Cardiac ventricle fibroblast (primary cell): ENCODE measurements at places on chromosomes 5 and 9. TPM values are rescaled to one million over a fixed set of nuclear protein-coding genes. Genes with fewer than 3 reads are reported as not detected.

JAKMIP2 gene
- 0.05 and 0.25 TPM in 2 replicates for total RNA-seq

POU5F2 gene
- total RNA-seq: 0.34 and 0.75 TPM in 2 replicates

CARD9 gene
- total RNA-seq: 0.31 and 0.88 TPM in 2 replicates

SLC44A1 gene
- total RNA-seq: 102 and 108 TPM in 2 replicates

PCDHGA3 gene
- total RNA-seq: 5.1 and 8.1 TPM in 2 replicates

ENTREP1 gene
- 0.12 and 0.29 TPM in 2 replicates for total RNA-seq

WHRN gene
- 1.5 and 2.9 TPM in 2 replicates for total RNA-seq

ZBED3 gene
- 7.4 and 7.6 TPM in 2 replicates for total RNA-seq

MYMK gene
- total RNA-seq: not detected in 2 replicates

PCDHB13 gene
- total RNA-seq: 1.4 and 1.7 TPM in 2 replicates

INIP gene
- total RNA-seq: 12.1 and 26.7 TPM in 2 replicates

FOXD4 gene
- 0.12 TPM in 1 of 2 replicates, not detected in the other for total RNA-seq

UAP1L1 gene
- 6.0 and 9.9 TPM in 2 replicates for total RNA-seq

GRIN1 gene
- 0.29 TPM in 1 of 2 replicates, not detected in the other for total RNA-seq

ACER2 gene
- 9.5 and 10.5 TPM in 2 replicates for total RNA-seq

ANKRD18B gene
- total RNA-seq: not detected in 2 replicates

SAPCD2 gene
- 0.34 and 0.75 TPM in 2 replicates for total RNA-seq

FOXD4L4 gene
- not detected in 2 replicates for total RNA-seq

LCN1 gene
- total RNA-seq: not detected in 2 replicates

PTPDC1 gene
- total RNA-seq: 6.1 and 7.2 TPM in 2 replicates

KCNV2 gene
- total RNA-seq: not detected in 2 replicates
